CD8-positive, alpha-beta memory T cell (primary cell): ENCODE measurements at places on chromosomes 16 and 17. TPM values are rescaled to one million over a fixed set of nuclear protein-coding genes. Genes with fewer than 3 reads are reported as not detected.

- H3K27ac ChIP-seq, result peak overlapping the region; percentile 34
- no peaks in the 10 kb centered on the region for H3K27me3 ChIP-seq
- peaks cover 60% of the 10 kb centered on the region for H3K4me1 ChIP-seq
- peaks cover 33% of the 10 kb centered on the region for H3K36me3 ChIP-seq
- H3K4me3 ChIP-seq, result peak overlapping the region; percentile 67
Observed at GRCh38 chr17:38705803-38706504, 881 bp downstream of the MLLT6 start.

- no peak for DNase-seq
- no peak overlapping the region for H3K27ac ChIP-seq
- H3K4me1 ChIP-seq, result peaks cover 24% of the 10 kb centered on the region
- H3K4me3 ChIP-seq, result no peak overlapping the region
- peaks cover 2% of the 10 kb centered on the region for H3K27me3 ChIP-seq
- no peaks in the 10 kb centered on the region for H3K36me3 ChIP-seq
Observed at GRCh38 chr16:67179421-67180080, 4.2 kb downstream of the MATCAP1 start.

GRCh38 chr17:18179804-18180203 lies 3.8 kb upstream of the ALKBH5 start:
- H3K27ac ChIP-seq, result no peak overlapping the region
- no peak overlapping the region for H3K4me3 ChIP-seq
- H3K36me3 ChIP-seq, result no peaks in the 10 kb centered on the region

GRCh38 chr17:28500712-28501379 lies 5.3 kb upstream of the FOXN1 start:
- no peak for DNase-seq
- no peaks in the 10 kb centered on the region for H3K27me3 ChIP-seq
- no peak overlapping the region for H3K4me3 ChIP-seq
- H3K27ac ChIP-seq, result no peak overlapping the region

GRCh38 chr17:50318501-50319285 lies 27.2 kb upstream of the XYLT2 start:
- H3K4me1 ChIP-seq, result no peaks in the 10 kb centered on the region
- no peak overlapping the region for H3K27ac ChIP-seq
- no peaks in the 10 kb centered on the region for H3K27me3 ChIP-seq

DNA sequence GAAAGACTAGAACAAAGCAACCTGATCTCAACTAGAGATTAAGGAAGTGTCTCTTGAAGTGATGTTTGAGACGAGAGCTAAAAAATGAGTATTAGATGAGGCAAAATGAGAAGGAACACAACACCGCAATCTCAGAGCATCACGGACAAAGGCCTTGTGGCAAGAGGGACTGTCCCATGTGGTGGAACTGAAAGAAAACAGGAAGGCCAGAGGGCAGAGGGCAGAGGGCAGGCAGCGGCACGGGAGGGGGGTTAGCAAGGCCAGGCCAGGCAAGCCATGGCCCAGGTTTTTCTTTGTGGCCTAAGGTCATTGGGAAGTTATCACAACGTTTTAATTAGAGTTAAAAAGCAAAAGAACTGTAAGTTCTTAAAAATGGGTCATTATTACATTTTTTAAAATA lies 22.5 kb downstream of the RPA1 start:
- DNase-seq, result no peak
- H3K36me3 ChIP-seq, result peaks cover 27% of the 10 kb centered on the region
- H3K27ac ChIP-seq, result no peak overlapping the region
- no peaks in the 10 kb centered on the region for H3K27me3 ChIP-seq
- H3K4me1 ChIP-seq, result no peaks in the 10 kb centered on the region
- H3K4me3 ChIP-seq, result no peak overlapping the region

- no peaks in the 10 kb centered on the region for H3K27me3 ChIP-seq
- DNase-seq, result no peak
- H3K27ac ChIP-seq, result no peak overlapping the region
- H3K36me3 ChIP-seq, result no peaks in the 10 kb centered on the region
- H3K4me1 ChIP-seq, result no peaks in the 10 kb centered on the region
- H3K4me3 ChIP-seq, result no peak overlapping the region
Observed at GRCh38 chr16:57791195-57791892, 10.9 kb downstream of the KIFC3 start.

- no peak for DNase-seq
- H3K27ac ChIP-seq, result no peak overlapping the region
- no peaks in the 10 kb centered on the region for H3K36me3 ChIP-seq
- H3K4me1 ChIP-seq, result no peaks in the 10 kb centered on the region
- H3K4me3 ChIP-seq, result no peak overlapping the region
Observed at GRCh38 chr17:57819285-57819684, 30.6 kb downstream of the MRPS23 start.

DNA sequence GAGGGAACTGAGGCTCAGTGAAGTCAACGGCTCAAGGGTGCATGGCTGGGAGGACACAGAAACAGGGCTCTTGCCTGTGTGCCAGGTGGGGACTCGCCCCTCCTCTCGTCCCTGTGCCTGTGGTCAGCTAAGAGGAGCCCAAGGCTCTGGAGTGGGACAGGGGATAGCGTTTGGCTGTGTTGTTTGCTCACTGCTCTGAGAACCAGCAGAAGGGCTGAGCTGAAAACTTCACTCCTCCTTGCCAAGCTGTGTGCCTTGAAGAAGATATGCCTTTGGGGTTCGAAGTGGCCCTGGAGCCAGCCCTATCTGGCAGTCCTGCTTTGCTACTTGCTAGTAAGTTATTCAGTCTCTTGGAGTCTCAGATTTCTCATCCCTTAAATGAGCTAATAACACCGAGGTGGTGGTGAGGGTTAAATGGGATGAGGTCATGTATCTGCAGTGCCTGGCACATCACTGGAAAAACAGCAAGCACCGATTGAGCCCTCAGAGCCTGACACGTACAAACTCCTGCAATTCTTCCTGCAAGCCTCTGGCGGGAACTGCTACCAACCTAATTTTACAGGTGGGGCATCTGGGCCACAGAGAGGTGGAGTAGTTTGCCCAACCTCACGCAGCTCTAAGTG lies 17.7 kb downstream of the FOXL1 start:
- no peak overlapping the region for H3K27ac ChIP-seq
- H3K27me3 ChIP-seq, result no peaks in the 10 kb centered on the region
- no peak for DNase-seq
- H3K36me3 ChIP-seq, result no peaks in the 10 kb centered on the region

- H3K27me3 ChIP-seq, result no peaks in the 10 kb centered on the region
- no peak overlapping the region for H3K27ac ChIP-seq
- no peak overlapping the region for H3K4me3 ChIP-seq
- H3K36me3 ChIP-seq, result peaks cover 58% of the 10 kb centered on the region
- no peak for DNase-seq
- H3K4me1 ChIP-seq, result peaks cover 5% of the 10 kb centered on the region
Observed at GRCh38 chr17:2292100-2292499, 11.5 kb downstream of the SMG6 start.

GRCh38 chr17:12940699-12941098 lies 77.1 kb downstream of the ELAC2 start:
- H3K27me3 ChIP-seq, result no peaks in the 10 kb centered on the region
- H3K4me1 ChIP-seq, result no peaks in the 10 kb centered on the region
- DNase-seq, result no peak
- H3K36me3 ChIP-seq, result no peaks in the 10 kb centered on the region
- no peak overlapping the region for H3K4me3 ChIP-seq

DNA sequence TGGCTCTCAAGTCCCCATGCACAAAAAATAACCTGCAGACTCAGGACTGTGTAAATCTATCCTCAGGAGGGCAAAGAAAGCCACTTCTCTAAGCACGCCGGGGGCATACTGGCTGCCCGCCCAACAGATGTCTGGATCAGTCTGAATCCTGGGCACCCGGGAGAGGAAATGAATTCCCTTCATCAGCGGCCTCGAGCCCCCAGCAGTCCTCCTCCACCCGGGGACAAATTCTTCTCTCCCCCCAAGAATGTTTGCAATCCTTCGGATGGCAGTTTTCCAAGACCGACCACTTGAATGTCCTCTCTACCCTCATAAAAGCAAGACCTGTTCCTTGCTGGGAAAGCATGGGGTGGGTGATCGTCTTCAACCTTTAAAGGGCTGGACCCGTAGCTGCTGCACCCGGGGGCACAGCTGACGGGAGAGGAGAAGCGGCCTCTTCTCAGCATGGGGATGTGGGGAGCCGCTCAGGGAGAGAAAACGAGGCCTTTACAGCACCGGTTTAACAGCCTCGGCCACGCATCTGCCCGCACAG lies 9.4 kb upstream of the MAP2K3 start:
- peaks cover 42% of the 10 kb centered on the region for H3K4me1 ChIP-seq
- H3K4me3 ChIP-seq, result peak overlapping the region; percentile 66
- no peaks in the 10 kb centered on the region for H3K36me3 ChIP-seq
- H3K27me3 ChIP-seq, result no peaks in the 10 kb centered on the region

GRCh38 chr16:58654560-58655214 lies 25.1 kb upstream of the CNOT1 start:
- DNase-seq, result no peak
- H3K4me3 ChIP-seq, result no peak overlapping the region
- H3K36me3 ChIP-seq, result no peaks in the 10 kb centered on the region
- no peaks in the 10 kb centered on the region for H3K27me3 ChIP-seq
- H3K27ac ChIP-seq, result no peak overlapping the region

DNA sequence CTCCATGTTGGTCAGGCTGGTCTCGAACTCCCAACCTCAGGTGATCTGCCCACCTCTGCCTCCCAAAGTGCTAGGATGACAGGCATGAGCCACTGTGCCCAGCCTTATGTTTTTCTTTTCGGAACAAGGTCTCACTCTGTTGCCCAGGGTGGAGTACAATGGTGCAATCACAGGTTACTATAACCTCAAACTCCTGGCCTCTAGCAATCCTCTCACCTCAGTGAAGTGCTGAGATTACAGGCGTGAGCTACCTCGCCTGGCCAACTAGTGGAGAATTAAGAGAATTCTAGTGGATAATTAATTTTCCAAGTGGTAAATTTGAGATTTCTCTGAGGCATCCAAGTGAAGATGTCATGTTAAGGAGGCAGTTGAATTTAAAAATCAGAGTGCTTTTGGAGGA lies 2.9 kb upstream of the FBXO47 start:
- no peak for DNase-seq
- H3K27me3 ChIP-seq, result no peaks in the 10 kb centered on the region
- H3K4me3 ChIP-seq, result no peak overlapping the region
- H3K27ac ChIP-seq, result no peak overlapping the region

DNA sequence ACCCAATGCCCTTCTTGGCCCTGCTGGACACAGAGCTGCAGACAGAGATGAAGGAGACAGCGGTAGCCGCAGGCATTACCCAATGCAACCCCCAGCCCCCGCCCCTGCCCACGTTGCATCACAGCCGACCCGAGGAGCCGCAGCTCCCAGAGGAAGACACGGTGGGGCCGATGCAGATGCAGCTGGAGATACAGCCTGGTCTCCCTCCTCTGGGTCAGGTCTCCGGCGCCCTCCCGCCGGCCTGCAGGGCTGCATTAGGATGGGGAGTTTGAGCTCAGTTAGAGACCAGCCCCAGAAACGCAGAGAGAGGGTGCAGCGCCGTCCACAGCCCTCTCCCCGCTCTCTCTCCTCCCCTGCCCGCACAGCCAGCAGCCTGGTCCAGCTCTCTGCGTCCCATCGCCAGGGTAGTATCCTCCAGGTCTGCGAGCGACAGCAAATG lies 19.4 kb upstream of the UBE2I start:
- H3K4me3 ChIP-seq, result no peak overlapping the region
- no peak for DNase-seq
- peaks cover 8% of the 10 kb centered on the region for H3K27me3 ChIP-seq
- H3K4me1 ChIP-seq, result no peaks in the 10 kb centered on the region
- no peak overlapping the region for H3K27ac ChIP-seq
- H3K36me3 ChIP-seq, result no peaks in the 10 kb centered on the region

- H3K4me1 ChIP-seq, result no peaks in the 10 kb centered on the region
- no peak overlapping the region for H3K27ac ChIP-seq
- no peak overlapping the region for H3K4me3 ChIP-seq
- no peaks in the 10 kb centered on the region for H3K36me3 ChIP-seq
- DNase-seq, result no peak
- no peaks in the 10 kb centered on the region for H3K27me3 ChIP-seq
Observed at GRCh38 chr17:45186801-45187354, 25.2 kb downstream of the HEXIM2 start.

DNA sequence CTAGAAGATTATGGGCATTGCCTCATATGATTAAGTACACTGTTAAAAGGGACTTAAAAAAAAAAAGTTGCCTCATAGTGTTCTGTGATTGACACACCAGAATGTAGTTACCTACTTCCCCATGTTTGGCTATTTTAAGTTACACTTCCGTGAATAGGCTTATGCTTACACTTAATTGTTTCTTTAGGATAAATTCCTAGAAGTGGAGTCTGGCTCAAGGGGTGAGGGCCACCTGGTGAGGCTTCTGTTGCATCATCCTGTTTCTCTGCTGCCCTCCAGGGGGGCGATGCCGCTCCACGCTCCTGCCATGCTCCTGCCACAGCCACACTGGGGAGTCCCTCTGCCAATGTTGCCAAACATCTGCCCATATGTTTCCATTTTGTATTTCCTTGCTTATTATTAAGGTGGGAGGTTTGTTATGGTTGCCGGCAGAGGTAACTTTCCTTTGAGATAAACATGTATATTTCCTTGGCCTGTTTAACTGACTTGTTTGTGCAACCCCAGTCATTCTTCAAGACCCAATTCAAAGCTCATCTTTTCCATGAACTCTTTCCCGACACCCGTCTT lies 73.1 kb downstream of the KSR1 start:
- no peaks in the 10 kb centered on the region for H3K36me3 ChIP-seq
- no peak for DNase-seq
- H3K4me1 ChIP-seq, result peaks cover 9% of the 10 kb centered on the region
- H3K27ac ChIP-seq, result peak overlapping the region; percentile 45

DNA sequence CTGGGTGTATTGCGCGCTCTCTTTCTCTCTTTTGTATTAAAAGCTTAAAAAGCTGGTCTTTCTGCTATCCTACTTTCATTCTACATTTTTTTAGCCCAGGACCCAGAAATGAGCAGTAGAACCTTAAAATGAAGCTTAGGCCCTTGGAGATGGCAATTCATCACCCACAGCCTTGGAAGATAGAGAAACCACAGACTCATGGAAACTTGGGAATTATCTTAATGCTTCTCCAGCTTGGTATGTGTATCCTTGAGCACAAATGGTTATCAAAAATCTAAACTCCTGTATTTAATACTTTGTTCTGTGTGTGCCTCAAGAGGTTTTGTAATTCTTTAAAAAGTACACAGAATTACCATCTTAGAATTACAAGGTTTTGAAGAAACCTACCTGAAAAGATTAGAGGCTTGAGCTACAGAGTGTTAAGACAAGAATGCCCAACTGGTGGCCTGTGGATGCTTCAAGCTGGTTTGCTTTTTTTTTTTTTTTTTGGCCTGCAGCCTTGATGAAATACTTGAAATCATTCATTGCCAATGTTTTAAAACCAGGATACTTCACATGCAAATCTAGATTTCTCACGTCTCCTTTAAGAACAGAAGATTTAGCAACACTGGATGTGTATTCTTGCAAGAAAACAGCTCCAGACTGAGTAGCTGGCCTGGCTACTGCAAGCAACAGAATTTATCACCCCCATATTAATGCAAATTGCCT lies 105.0 kb downstream of the XYLT1 start:
- H3K4me1 ChIP-seq, result peaks cover 96% of the 10 kb centered on the region
- H3K36me3 ChIP-seq, result no peaks in the 10 kb centered on the region
- no peaks in the 10 kb centered on the region for H3K27me3 ChIP-seq
- H3K27ac ChIP-seq, result no peak overlapping the region

GRCh38 chr17:6666077-6666521 lies 14.5 kb downstream of the C17orf100 start:
- no peak overlapping the region for H3K4me3 ChIP-seq
- H3K27ac ChIP-seq, result no peak overlapping the region
- DNase-seq, result no peak
- H3K4me1 ChIP-seq, result no peaks in the 10 kb centered on the region

GRCh38 chr17:77143306-77143705 lies 2.5 kb downstream of the SEC14L1 start:
- H3K27ac ChIP-seq, result no peak overlapping the region
- H3K4me1 ChIP-seq, result peaks cover 40% of the 10 kb centered on the region
- H3K27me3 ChIP-seq, result no peaks in the 10 kb centered on the region
- DNase-seq, result no peak
- no peak overlapping the region for H3K4me3 ChIP-seq

Gene KRT39
- total RNA-seq, result not detected

Gene TNP2
- not detected for total RNA-seq

Gene GP1BA
- not detected for total RNA-seq

Gene MILR1
- 0.66 TPM for total RNA-seq

Gene SMIM5
- not detected for total RNA-seq

Gene MT2A
- total RNA-seq, result 349 TPM

Gene ASPHD1
- 1.7 TPM for total RNA-seq
